ENCODE measurements at places on chromosomes 12 and 14.

DNA sequence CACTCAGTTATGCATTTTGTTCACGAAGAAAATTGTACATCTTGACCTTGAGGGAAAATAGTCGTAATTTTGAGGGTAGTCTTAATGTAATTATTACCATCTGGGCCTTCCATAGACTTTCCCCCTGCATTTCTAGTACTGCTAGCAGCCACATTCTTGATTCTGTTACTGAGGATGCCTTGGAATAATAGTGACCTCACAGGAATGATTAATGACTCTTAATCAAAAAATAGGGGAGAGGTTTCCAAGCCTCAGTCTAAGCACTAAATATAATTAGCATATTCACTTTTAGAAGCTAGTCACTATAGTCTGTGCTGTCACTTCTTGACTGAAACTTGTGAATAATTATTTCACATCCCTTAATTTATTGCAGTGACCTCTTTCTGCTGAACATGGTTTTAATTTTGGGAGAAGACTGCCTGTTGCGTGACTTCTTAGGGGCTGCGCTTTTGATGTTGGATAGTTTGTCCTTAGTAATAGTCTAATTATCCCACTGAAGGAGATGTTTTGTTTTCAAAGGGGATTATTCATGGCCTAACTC is 400.5 kb downstream of the ADAMTS20 start:
- no peak for DNase-seq

DNA sequence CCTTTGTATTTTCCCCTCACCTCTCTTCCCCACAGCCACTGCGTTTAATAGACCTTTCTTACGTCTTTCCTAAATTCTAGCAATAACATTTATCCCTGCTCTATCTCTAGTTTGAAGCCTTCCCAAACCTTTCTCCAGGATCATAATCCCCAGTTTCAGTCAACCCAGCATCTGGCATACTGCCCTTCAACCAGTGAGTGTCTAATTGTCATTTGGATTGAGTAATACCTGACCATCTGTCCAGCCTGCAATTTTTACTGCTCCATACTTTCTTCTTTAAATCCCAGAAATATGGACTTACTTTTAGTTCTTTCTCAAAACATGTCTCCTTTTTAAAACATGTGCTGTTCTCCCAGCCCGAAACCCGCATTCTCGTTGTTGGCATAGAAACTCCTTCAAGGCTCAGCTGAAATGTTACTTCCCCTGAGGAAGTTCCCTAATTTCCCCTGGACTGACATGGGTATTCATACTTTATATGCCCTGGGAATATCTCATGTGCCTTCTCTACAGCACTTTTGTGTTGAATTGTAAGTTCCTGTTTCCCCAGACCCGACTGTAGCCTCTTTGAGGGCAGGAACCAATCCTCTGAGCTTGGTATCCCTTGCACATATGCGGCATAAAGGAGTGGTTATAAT is 65.1 kb upstream of the ETV6 start:
- DNase-seq = no peak

DNA sequence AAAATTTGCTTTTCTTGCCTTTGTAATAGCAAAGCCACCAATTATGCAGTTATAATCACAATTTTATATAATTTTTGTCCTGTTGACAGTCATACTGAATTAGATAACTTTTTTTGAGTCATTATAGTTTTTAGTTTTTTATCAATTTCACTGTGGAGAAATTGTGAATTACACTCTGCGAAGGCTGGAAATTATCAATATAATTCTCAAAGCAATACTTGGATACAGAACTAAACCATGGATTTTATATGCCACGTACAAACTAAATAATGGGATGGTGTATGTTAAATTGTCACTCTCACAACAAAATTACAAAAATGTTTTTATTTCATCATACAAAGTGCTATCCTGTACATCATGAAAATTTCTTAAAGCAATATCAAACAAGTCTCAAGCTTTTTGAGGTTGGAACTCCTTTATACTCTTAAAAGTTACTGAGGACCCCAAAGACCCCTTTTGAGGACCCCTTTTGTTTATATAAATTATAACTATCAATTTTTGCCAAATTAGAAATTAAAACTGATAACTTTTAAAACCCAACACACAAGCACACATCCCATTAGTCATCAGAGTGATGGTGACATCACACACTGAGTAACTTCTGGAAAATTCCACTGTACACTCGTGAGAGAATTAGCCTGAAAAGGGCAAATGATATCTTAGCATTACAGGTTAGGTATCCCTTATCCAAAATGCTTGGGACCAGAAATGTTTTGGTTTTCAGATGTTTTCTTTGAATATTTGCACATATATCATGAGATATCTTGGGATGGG is 19.8 kb upstream of the AQP2 start:
- DNase-seq = no peak

DNA sequence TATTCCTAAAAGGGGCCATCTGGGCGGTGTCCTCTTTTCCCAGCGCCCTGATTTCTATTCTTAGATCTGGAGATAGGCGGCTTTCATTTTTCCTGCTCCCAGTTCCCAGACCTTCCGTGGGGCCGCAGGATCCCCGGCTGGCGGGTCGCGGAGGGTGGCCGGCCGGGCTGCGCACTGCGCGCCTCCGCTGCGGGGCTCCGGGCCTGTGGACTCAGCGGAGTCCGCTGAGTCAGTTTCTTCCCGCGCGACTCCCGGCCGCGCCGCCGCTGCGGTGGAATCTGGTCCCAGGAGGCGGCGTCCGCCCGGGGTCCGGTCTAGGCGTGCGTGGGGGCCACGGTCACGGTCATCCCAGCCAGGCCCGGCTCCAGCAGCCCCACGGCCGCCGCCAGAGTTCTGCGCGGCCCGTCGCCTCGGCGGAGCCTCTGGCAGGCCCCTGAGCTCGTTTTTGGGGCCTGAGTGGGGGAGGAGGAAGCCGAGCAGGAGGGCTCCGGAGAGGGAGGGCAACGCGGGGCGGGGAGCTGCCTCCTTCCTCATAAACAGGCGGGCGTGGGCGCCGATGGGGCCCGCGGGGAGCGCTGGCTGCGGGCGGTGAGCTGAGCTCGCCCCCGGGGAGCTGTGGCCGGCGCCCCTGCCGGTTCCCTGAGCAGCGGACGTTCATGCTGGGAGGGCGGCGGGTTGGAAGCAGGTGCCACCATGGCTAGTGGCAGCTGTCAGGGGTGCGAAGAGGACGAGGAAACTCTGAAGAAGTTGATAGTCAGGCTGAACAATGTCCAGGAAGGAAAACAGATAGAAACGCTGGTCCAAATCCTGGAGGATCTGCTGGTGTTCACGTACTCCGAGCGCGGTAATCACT is at the start of gene LRRK2:
TSS of gene LRRK2 (plus strand) at position 559 of the 853 bp plus-strand sequence. CDS start at position 694, 135 bp downstream.
- peak; percentile 76 for DNase-seq

DNA sequence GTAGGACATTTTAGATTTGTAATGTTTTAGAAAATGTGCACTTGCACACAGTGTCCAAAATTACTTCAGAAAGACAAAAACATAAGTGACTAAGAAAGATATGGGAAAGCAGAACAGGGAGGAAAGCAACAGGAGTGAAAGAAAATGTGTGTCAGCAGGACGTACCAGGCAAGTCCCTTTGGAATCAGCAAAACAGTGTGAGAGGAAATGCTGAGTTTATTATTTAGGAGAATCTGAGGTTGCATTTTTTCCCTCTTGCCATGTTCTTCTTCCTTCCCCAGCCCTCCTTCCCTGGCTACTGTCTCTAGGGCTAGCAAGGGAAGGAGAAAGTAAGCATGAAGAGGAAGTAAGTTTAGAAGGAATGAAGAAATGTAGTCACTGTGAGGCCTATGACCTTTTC is 67.7 kb upstream of the CD163 start:
- no peak for DNase-seq

GRCh38 chr12:57232156-57232756 is 2.7 kb downstream of the SHMT2 start:
- no peak for DNase-seq

- DNase-seq = no peak
These were observed 40.3 kb downstream of the EVL start for GRCh38 chr14:100105357-100106169.

All from GM06990 (cell line).